ENCODE measurements at places on chromosomes 16 and 17. TPM values are rescaled to one million over a fixed set of nuclear protein-coding genes. Genes with fewer than 3 reads are reported as not detected.

Gene CNGB1
- not detected for total RNA-seq

Gene KCNG4
- total RNA-seq, result not detected

Gene LRRC36
- total RNA-seq, result 0.28 TPM

DNA sequence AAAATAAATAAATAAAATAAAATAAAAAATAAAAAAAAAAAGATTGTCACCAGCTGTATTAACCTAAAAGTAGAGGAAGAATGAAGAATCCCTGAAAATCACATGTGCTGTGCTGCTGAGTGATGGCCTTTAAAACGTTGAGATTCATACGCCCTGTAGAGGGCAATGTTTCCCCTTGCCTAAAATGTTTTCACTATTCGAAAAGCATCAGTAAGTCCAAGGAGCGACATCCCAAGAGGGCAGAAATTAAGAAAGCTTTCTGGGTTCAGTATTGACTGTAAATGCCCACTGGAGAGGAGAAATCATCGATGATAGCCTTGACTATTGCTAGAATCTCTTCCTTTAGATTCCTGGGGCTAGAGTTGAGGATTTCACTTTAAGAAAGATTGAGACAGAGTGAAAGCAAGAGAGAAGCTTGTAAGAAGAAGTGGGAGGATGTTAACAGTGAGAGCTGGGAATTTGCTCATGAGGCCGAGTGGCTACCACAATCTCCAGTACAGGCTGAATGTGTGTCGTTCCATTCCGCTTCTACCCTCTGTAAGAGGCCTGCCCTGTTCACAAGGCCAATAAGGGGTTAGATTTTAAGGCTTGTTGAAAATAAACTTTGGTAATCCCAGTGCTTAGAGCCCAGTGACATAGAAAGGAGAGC lies 170.8 kb upstream of the FAM20A start:
- no peak for DNase-seq

DNA sequence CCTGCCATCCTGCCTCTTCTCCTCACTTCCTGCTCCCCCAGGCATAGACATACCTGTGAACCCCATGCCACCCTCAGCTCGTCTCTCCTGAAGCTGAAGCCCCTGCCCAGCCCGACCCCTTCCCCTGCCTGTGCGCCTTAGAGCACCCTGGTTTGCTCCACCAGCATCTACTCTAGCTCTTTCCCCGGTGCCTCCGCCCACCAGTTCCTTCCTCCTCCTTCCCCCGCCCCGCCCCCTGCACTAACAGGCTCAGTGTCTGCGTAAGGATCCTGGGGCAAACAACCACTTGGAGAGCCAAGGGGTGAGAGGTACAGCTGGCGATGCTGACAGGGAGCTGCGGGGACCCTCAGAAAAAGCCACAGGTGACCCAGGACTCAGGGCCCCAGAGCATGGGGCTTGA lies 1.9 kb downstream of the GPR142 start:
- DNase-seq, result peak; percentile 50

Gene SLC5A10
- total RNA-seq, result not detected

Gene NEUROD2
- total RNA-seq, result not detected

- no peak for DNase-seq
Measured at GRCh38 chr16:54654429-54654828, 276.2 kb upstream of the IRX5 start.

- DNase-seq, result no peak
Measured at GRCh38 chr17:63544467-63545301, 5.6 kb upstream of the DCAF7 start.

Gene FBXL16
- total RNA-seq, result 21.8 TPM

Gene GFAP
- not detected for total RNA-seq

GRCh38 chr17:65696739-65697394 lies 135.4 kb upstream of the AXIN2 start:
- DNase-seq, result no peak

- DNase-seq, result no peak
Measured at GRCh38 chr17:28033972-28034714, 8.3 kb upstream of the NLK start.

DNA sequence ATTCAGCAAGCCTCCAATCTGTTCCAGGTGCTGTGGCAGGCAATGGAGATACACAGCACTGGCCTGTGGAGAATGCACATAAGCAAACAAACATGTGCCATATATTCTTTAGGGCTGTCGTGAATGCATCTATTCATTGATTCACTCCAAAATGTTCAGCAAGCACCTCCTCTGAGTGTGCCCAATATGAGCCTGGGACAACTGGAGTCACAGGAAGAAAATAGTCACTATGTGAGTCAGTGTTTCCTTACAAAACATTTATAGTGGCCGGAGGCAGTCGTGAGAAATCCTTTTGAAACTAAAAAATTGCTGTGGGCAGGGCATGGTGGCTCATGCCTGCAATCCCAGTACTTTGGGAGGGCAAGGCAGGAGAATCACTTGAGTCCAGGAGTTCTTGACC lies 310.1 kb downstream of the CA10 start:
- DNase-seq, result no peak

DNA sequence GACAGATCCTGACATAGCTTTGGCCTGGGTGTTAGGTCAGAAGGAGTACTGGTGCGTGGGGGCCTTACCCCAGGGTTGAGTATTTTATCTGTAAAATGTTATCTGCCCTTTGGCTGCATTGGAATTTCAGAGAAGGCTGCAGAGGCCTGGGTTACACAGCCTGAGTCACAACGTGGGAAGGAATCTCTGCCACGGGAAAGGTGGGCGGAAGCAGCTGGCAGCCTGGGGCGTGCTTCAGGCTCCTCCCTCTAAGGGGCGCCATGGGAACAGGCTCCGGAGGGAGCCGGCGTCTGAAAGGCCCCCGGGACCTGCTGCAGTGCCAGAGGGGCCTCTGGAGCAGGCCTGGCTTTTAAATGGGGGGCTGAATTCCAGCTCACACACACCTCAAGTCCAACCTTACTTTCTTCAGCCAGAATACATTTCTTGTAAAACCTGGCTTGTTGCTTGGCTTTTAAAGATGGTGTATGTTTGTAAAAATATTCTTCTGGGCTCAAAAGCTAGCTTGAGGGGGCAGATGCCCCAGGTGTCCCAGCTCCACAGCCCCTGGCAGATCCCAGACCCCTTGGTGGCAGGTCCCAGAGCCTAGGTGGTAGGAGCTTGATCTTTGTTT lies 142.2 kb downstream of the RAB11FIP4 start:
- no peak for DNase-seq

DNA sequence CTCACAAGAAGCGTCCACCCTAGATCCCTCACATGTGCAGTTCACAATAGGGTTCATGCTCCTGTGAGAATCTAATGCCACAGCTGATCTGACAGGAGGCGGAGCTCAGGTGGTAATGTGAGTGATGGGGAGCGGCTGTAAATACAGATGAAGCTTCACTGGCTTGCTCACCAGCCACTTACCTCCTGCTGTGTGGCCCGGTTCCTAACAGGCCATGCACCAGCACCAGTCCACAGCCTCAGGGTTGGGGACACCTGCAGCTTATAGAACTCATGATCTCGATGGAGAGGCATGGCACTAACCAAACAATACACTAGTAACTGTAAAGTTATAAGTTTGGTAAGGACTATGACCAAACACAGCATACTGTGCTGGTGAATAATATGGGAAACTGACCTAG lies 368.0 kb upstream of the CDH5 start:
- DNase-seq, result no peak

DNA sequence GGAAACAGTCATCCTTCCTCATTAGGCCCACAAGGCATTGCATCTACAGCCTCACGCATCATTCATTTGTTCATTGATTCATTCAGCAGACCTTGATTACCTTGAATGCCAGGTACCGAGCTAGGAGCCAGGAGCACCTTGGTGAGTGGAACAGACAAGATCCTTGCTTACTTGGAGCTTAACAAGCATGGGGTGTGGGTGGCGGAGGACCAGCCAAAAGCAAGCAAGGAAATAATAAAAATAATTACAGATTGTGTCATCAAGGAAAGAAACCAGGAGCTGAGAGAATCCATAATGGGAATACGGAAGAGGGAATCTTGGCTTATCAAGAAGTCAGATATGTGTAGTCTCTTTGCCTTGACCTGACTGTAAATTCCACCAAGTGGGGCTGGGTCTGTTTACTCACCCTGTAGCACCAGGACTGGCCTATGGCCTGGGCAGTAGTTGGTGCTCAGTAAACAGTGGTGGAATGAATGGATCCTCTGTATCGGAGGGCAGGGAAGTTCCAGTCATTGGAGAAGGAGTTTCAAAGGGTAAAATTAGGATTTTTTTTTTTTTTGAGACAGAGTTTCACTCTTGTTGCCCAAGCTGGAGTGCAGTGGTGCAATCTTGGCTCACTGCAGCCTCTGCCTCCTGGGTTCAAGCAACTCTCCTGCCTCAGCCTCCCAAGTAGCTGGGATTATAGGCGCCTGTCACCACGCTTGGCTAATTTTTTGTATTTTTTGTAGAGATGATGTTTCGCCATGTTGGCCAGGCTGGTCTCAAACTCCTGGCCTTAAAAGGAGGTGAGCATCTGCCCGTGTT lies 157.7 kb downstream of the MSI2 start:
- DNase-seq, result no peak

- no peak for DNase-seq
Measured at GRCh38 chr16:62597875-62598274, 561.6 kb upstream of the CDH8 start.

GRCh38 chr17:82113941-82114340 lies 15.9 kb upstream of the FASN start:
- DNase-seq, result no peak

DNA sequence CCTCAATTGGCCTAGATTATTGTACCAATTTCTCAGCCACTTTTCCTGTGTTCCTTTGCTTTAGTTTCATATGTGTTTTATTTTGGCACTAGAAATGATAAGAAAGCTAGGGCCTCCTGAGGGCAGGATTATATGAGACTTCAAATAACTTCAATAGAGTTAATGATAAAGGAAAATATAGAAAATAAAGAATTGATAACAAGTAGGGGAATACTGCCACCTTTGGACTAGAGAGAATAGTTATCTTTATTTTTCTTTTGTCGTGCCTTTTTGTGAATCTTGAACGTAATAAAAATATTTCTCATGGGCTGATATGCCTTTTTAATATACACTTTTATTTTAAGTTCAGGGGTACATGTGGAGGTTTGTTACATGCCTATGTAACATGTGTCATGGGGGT lies 29.3 kb upstream of the RBL2 start:
- DNase-seq, result no peak

DNA sequence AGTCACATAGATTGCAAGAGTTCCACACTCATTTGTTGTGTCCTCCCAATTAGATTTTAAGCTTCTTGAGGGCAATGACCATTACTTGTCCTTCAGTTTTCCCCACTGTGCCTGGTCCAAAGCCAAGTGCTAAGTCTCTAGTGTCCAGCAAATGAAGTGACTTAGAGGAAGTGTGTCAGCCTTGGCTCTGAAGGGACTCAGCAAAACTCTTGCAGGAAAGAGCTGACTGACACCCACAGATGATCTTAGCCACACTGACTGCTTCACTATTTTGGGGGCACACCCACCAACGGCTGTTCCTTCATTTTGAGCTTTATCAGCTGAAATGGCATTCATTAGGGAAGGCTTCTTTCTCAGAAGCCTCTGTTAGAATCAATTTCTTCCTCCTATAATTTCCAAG lies 358.1 kb downstream of the UTP18 start:
- no peak for DNase-seq

GRCh38 chr16:1470481-1471251 lies 4.2 kb downstream of the CLCN7 start:
- no peak for DNase-seq

DNA sequence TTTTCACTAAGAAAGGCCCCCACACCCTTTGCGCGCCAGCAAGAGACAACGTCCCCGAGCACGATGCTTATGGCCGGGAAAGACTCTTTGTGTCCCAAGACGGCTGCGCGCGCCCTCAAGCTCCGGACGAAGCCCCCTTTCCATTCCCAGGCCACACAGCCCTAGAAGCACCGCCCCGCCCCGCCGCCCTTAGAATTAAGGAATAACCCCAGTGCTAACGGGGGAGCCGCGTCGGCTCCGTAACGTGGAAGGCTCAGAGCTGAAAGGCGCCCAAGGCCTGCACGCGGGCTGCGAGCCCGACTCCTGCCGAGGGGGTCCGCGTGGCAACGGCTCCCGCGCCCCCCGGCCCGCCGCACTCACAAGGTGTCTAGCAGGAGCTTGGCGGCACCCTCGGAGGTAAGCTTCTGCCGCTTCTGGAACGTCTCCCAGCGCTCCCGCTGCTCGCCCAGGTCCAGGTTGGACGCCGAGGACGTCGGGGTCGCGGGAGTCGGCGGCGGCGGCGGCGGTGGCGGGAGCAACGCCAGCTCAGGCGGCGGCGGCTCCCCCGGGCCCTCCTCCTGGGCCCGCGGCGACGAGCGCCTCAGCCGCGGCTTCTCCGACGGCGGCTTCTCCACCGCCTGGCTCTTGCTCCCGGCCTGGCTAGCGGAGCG lies 477 bp downstream of the CENPV start:
- DNase-seq, result no peak

Gene HOXB4
- 5.3 TPM for total RNA-seq

DNA sequence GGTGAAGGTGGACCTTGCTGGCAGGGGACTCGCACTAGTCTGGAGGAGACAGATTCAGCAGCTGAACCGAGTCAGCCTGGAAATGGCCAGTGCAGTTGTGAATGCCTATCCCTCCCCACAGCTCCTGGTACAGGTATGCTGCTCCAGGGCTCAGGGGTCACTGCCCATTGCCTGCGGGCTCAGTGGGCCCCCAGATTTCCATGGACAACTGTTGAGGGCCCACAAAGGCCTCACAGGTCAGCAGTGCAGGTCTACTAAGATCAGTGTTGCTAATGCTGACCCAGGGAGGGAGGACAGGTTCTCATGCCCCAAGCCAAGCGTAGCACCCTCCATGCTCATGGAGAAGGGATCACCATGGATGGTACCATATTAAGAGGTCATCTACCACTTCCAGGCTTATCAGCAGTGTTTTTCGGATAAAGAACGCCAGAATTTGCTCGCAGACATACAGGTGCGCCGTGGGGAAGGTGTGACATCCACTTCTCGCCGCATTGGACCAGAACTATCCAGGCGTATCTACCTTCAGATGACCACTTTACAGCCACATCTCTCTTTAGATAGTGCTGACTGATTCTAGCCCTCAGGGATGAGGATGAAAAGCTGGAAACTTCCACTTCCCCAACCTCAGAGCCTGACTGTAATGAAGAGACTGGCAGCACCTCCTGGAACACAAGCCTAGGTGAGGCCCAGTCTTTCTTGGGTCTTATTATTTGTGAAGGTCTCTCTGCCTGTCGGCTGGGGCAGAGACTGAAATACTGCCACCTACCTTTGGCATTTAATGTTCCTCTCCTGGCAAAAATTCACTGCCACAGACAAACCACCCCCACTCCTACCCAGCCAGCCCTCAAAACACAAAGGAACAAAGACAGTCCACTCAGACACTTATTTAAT lies 7.6 kb downstream of the EME1 start:
- no peak for DNase-seq

DNA sequence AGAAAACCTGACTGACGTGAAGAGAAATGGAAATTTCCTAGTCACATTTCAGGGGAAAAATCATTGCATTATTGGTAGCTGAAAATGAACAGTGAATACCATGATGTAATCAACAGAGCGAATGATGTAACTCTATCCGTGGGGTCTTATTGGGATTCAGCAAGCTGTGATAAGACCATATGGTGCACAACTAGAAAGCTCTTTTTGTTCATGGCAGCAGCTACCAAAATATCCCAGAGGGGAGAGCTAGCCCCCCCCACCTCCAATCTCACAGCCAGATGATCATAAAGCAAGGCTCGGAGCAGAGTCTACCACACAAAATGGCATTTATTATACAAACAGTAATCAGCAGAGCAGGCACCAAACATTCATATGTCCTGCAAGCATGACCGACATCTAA lies 22.2 kb upstream of the DNAH17 start:
- no peak for DNase-seq
